ENCODE measurements at places on chromosomes 16 and 17.

DNA sequence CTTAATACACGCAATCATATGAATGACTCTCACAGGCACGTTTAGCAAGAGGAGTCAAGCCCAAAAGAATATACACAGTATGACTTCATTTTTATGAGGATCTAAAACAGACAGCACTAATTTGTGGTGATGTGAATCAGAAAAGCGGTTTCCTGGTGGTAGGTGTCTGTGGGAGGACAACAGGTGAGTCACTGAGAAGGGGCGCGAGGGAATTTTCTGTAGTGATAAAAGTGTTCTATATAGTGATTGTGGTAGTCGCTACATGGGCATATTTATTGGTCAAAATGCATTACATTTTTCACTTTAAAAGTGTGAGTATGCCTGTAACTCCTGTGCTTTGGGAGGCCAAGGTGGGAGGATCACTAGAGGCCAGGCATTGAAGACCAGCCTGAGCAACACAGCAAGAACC lies 7.6 kb upstream of the TNRC6A start:
- peak; percentile 41 for DNase-seq

DNA sequence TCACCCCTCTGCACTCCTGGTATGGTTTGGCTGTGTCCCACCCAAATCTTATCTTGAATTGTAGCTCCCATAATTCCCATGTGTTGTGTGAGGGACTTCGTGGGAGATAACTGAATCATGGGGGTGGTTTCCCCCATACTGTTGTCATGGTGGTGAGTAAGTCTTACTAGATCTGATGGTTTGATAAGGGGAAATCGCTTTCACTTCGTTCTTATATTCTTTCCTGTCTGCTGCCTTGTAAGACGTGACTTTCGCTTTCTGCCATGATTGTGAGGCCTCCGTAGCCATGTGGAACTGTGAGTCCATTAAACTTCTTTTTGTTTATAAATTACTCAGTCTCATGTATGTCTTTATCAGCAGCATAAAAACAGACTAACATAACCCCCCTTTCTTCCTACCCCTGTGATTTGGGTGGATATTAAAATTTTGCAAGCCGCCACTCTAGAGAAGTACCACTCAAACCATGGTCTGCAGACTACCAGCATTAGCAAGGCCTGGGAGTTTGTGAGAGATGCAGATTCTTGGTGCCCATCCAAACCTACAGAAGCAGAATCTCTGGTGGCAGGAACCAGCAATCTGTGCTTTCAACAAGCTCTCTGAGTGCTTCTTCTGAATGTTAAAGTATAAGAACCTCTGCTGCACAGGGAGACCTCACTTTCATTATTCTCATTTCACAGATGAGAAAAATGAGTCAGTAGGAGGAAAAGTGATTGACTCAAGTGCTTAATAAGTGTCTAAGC lies 999.5 kb upstream of the EEF2KMT start:
- DNase-seq = no peak

DNA sequence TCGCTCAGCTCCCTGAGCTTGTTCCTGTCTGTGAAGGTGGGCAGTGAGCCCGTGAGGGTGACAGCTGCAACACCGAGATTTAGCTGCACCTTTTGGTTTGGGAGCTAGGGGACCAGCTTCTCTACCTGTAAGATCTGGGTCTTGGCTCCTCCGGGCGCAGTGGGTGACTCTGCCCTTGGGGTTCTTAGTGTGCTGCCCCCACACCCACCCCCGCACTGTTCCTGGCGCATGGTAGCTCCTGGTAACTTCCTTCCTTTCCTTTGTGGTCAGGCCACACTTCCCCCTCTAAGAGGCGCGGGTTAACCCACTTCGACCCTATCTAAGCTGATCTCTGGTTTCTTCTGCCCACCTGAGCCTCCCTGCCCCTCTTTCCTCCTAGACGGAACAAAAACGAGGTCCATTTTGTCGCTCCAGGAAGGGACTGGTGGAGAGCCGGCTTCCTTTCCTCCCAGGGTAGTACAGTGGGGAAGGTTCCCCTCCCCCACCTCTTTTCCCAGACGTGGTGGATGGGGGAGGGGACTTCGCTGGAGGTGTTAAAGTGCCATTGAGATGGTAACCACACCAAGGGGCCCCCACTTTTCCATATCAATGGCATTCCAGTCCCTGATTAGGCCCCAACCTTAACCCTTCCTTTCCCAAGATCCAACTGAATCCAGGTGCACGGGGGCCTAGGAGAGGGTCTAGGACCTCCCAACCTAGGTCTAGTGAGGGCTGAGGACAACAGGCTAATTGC lies 4.6 kb upstream of the CLDN9 start:
- DNase-seq = no peak

DNA sequence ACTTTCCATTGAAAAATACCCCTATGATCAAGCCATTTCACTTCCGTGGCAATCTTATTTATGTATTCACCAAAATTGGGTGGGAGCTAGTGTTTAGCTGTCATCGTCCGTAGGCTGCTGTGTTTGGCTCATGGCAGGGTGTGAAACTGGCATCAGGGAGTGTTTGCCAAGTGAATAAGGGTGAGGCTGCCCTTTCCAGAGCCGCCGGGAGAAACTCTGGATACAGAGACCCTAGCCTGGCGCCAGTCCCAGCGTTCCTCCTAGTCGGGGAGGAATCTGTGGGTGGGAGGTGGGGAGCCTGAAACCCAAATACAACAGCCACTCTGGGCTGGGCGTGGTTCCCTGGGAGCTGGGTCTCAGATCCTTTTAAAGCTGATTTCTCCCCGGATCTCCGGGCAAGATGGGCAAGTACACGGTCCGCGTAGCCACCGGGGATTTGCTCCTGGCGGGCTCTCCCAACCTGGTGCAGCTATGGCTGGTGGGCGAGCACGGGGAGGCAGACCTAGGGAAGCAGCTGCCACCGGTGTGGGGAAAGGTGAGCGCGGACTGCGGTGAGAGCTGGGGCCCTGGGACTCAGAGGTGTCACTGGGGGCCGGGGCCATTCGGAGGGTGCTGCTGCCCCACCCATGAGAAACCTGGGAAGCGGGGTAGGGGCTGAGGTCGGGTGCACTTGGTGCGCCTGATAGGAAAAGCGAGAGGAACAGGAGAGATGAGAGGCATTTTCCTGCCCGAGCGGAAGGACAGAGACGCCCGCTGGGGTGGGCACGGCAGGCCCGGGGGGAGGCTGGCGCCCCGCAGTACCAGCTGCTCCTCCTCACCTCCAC lies 62.1 kb upstream of the TEKT1 start:
- DNase-seq = no peak

DNA sequence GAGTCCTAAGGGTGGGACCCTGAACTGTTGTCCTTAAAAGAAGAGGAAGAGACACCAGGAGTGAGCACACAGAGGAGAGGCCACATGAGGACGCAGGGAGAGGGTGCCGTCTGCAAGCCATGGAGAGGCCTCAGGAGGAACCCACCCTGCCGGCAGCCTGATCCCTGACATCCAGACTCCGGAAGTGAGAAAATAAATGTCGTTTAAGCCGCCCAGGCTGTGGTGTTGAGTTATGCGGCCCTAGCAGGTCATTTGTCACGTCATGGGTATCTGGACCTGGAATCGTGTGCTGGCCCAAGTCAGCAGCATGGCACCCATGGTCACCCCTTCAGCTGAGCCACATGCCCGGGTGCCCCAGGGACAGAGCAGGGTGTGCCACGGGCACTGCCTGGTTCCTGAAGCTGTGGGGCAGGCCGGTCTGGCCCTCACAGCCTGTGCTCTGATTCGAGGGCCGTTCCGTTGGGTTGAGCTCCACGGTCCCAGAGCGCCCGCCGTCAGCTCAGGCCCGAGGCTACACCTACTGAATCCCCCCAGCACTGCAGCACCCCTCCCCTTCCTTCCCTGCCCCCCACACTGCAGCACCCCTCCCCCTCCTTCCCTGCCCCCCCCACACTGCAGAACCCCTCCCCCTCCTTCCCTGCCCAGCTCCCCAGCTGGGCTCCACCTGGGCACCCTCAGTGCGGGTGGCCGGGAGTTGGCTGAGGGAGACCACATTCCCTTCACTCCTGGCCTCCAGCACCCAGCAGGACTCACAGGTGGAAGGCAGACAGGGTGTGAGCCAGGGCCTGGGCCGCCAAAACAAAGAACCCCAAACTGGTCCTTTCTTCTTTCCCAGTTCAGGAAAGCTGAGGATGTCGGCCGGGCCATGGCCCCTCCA lies 2.7 kb upstream of the CCDC57 start:
- no peak for DNase-seq

- DNase-seq = no peak
These were observed at the start of gene IGF2BP1 for GRCh38 chr17:48997103-48997826. Gene IGF2BP1, plus strand, starts transcription at chr17:48997385. Its CDS starts 361 bp downstream, at chr17:48997746.

DNA sequence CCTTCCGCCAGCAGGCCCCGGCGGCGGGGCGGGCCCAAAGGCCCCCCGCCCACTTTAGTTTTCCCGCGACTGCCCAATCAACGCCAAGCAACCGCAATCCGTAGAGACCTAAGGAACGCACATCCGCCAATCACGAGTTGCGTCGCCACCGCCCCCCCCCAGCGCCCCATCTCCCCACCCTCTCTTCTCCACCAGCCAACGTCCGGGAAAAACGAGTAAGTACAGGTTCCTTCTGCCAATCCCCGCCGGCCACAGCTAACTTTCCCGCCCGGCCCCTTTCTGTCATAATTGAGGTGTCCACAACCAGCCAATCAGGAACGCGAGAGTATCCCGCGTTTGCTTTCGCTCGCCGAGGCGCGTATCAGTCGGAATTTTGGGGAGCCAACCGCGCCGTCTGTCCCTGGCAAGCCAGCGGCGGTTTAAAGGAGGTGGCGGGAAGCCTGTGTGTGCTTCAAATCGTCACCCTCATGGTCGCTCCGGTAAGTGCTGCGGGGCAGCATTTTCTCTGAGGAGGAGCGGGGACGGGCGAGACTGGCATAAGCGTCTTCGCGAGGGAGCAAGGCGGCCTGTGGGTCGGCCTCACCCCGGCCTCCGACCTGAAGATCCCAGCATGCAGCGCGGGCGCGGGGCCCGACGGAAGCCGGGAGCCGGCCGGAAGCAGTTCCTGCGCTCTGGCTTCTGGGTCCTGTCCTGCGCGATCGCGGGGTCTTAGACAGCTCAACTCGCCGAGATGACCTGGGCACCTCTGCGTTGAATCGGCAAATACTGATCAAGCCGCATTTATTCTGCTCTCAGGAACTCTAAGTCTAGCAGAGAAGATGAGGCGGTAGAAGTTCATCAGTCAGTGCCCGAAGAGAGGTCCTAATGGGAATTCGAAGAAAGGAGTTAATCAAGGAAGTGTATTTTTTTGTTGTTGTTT lies at the start of gene MIS12:
Gene MIS12, plus strand, starts transcription at position 361 of the 919 bp plus-strand sequence. CDS start 2,297 bp downstream, outside the sequence.
- peak; percentile 95 for DNase-seq

DNA sequence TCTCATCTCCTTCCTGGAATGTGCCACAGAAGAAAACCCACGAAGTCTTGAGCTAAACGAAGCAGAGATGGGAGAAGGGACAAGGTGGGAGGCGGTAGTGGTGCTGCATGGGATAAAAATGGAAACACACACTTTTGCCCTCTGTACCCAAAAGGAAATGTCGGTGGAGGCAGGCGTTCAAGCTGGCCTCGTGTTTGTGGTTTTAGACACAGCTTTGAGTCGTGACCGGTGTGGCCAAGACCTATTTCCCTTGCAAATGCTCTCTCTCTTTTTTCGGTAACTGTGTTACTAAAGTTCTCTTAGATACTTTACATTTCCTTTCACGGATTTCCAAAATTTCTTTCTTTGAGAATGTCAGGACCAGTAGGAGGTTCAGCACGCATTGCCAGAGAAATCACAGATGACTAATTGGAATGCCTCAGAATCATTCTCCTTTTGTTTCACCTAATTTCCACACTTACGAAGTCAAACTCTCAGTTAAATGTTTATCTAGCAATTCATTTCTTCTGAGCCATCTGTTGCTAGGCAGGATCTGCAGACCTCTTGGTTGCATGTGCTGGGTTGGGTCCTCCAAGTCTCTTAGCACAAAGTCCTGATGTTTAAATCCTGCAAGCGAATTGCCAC lies 412.3 kb downstream of the MAF start:
- no peak for DNase-seq

DNA sequence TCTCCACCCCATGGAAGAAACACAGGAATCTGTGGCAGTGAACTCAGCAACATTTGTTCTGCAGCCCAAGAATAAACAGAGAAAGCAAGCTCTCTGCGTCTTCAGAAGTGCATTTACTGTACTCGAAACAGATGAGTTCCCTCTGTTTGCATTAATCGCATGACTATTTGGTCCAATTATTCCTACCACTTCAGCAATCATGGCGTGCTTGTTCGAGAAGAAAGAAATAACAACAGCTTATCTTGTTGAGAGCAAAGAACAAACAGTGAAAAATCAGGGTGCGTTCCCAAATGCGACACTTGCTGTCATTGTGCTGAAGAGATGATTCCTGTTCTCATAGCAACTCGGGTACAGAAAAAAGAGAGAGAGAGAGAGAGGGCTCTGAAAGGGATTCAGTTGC lies 445.3 kb upstream of the MAF start:
- no peak for DNase-seq

Measured in activated T-helper 9 cell treated with anti-CD3 and anti-CD28 coated beads, Interleukin-2, amount 50 U/mL, for 16 hours (primary cell).